ENCODE measurements at places on chromosomes 6 and 20.

GRCh38 chr6:40148882-40149573, 214.8 kb upstream of the MOCS1 start:
- no peak for DNase-seq

- DNase-seq, result no peak
These were observed 17.8 kb downstream of the ACTR5 start for GRCh38 chr20:38766071-38766470.

GRCh38 chr6:43570876-43571441, 4.9 kb downstream of the XPO5 start:
- DNase-seq, result peak; percentile 9

DNA sequence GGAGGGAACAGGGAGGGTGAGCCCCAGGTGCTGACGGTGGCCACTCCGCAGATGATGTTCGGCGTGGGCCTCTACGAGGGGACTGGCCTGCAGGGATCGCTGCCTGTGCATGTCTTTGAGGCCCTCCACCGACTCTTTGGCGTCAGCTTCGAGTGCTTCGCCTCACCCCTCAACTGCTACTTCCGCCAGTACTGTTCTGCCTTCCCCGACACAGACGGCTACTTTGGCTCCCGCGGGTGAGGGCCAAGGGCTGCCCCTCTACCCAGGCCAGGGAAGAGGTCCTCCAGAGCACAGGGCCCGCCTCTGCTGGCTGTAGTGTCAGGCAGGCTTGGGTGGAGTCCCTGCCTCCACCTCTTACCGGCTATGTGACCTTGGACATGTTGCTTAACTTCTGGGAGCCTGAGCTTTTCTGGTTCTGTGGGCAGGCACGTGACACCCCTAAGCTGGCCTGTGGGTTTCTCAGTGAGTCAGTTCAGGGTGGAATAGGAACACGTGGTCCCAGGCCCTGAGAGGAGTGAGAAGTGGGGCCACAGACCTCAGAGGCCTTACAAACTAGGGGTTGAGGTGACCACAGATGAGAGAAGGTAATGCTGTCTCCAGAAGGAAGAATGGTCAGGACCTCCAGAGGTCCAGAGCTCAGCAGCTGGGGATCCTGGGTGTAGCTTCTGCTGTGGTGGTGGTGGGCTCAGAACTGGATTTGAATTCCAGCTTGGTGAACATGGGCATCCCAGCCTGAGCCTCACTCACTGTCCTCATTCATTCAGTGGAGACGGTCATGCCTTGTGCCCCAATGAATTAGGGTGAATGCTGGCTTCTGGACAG, 11.9 kb downstream of the PCIF1 start:
- peak; percentile 71 for DNase-seq

- peak; percentile 21 for DNase-seq
These were observed 86.3 kb downstream of the SOD2 start for GRCh38 chr6:159606786-159607185.

GRCh38 chr6:142284419-142284818, 17.4 kb upstream of the ADGRG6 start:
- no peak for DNase-seq

DNA sequence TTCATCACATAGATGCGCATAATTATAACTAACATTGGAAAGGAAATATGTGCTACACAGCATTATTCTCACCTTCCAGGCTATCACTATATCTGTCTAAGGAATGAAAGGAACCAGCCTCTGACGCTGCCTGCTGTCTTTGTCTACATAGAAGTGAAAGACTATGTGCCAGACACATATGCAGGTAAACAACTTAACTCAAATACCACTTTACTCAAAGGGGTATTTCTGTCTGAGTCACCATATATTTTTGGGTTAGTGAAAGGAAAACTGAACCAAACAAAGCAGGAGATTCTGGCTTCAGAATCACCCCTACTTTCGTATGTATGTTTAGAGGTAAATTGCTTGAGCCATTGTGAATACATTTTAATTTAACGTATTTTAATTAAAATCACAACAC, 328.6 kb upstream of the PLCB4 start:
- no peak for DNase-seq

DNA sequence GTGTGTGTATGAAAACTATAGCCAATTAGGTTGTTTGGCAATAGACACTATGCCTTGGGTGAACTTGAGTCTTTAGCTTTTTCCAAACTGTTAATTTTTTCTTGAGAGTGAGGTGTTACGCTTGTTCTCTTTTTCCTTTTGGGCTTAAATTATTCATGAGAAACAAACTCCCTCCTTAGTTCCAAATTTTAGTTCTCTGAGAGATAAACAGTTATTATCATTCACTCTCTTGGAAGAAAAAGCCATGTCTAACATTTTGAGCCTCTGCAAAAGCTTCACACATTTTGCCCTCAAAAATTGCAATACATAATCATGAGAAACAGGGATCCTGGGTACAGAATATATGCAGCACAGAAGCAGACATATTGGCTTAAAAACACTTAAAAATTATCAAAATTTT, 1353.9 kb upstream of the MAP3K7 start:
- DNase-seq, result no peak

GRCh38 chr20:48846516-48847492, 19.0 kb upstream of the PREX1 start:
- no peak for DNase-seq

- DNase-seq, result no peak
These were observed 63.6 kb downstream of the FAXC start for GRCh38 chr6:99285881-99286280.

GRCh38 chr6:93786474-93787330, 367.3 kb upstream of the EPHA7 start:
- DNase-seq, result no peak

GRCh38 chr20:23125625-23126191, 39.6 kb upstream of the CD93 start:
- DNase-seq, result peak; percentile 80

DNA sequence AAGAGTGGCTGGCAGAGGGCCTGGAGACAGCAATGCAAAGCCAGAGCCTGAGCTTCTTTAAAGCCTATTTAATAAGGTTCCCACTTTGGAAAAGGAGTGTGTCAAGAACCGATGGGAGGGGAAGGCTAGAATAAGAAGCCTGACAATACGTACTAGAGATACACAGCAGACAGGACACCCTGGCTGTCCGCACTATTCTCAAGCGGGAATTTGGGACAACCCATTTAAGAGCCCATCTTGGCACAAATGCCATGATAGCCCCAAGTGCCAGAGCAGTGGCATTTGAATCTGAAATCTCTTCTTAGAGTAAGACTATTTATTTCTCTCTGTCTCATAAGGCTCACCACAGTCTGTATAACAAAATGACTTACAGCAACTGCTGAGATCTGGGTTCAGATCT, 3.1 kb downstream of the GMDS start:
- DNase-seq, result no peak

- DNase-seq, result peak; percentile 57
These were observed 58.4 kb upstream of the ARID1B start for GRCh38 chr6:156718647-156719394.

- DNase-seq, result no peak
These were observed 75.3 kb upstream of the TIAM2 start for GRCh38 chr6:154919806-154920205.

GRCh38 chr20:47949230-47949629, 163.9 kb upstream of the SULF2 start:
- DNase-seq, result no peak

GRCh38 chr20:2692036-2692885, at the start of gene EBF4:
TSS of gene EBF4 (plus strand) at chr20:2692780. CDS start at chr20:2693646, 866 bp downstream.
- no peak for DNase-seq

- DNase-seq, result no peak
These were observed 87.1 kb upstream of the SULF2 start for GRCh38 chr20:47872341-47872740.

DNA sequence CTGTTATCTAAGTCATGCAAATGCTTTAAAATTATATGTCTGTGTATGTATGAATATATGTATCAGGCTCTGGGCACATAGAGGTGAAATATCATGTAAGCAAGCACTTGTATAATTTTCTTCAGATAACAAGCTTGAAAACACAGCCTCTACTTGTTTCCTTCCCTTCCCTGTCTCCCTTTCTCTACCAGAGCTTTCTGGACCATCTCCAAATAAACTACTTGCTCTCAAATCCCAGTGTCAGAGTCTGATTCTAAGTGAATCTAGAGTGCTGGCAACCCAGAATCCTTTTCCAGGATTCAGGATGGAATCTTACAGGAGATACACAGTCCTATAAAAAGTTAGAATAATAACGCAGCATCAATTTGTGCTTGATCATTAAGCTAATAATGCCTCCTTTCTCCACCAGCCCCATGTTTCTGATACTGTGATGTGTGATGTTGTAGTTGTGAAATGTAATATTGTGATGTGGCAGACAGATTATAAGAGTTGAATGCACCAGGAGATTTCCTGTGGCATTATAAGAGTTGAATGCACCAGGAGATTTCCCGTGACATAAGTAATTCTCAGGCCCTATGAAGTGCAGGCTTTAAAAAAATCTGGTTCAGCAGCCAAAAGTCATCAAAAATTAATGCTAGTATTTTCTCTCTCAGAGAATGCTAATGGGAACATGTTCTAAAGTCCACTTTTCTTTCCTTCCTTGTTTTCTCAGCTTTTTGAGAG, 89.6 kb downstream of the PCSK2 start:
- DNase-seq, result no peak

GRCh38 chr20:41329435-41330342, 10.9 kb upstream of the LPIN3 start:
- DNase-seq, result peak; percentile 99

DNA sequence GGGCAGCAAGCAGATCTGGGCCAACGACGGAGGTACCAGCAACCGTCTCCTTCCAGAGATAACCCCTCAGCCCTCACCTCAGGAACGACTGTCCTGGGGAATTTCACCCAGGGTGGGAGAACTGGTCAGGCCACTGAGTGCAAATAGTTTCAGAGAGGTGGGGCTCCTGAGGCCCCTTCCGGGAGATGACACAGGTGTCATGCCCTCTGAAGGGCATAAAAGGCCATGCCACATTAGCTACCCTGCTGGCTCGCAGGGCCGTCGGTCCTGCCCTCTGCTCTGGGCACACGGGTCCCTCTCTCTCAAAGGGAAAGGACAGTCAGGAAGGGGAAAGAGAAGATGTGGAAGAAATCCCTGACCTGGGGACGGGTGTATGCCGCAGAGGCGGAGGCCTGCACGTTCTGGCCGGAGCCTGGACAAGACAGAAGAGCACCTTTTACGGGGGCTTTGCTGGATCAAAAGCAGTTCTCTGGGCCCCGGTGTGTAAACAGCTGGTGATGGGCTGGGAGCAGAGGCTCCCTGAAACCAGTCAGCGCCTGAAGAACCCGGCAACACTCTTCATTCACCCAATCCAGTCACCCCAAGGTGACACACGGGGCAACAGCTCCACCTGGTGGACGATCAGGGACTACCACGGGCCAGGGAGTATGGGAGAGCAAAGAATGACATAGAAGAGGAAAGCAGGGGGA, 6.4 kb upstream of the TAF8 start:
- peak; percentile 70 for DNase-seq

DNA sequence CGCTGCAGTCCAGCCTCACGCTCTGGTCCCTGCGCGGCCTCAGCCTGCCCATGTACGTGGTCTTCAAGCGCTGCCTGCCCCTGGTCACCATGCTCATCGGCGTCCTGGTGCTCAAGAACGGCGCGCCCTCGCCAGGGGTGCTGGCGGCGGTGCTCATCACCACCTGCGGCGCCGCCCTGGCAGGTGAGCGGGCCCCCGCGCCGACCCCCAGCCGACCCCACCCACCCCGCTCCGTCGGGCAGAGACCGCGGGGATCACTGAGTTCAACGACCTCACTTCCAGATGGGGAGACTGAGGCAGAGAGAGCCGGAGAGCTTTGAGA, 545 bp downstream of the SLC35D3 start:
- DNase-seq, result no peak

GRCh38 chr20:6282642-6283041, 159.8 kb upstream of the FERMT1 start:
- no peak for DNase-seq

DNA sequence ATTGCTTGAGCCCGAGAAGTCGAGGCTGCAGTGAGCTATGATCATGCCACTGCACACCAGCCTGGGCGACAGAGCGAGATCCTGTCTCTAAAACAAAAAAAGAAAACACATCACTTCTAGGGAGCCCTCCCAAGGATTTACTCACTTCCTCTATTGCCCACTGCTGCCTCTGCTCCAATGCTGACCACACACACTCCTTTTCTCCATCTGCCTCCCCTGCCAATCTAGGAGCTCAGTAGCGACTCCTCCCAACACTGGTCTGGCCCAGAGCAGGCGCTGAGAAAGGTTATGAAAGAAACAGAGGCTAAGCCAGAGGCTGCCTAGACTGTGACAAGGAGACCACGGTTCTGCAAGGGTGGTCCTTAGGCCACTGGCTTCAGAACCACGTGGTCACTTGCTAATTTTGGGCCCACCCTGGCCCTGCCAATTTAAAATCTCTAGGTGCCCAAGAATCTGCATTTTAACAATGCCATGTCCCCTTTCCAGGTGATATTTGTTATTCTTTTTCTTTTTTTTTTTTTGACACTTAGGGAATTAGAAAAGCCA, 1.3 kb upstream of the E2F1 start:
- DNase-seq, result no peak

- peak; percentile 86 for DNase-seq
These were observed 103.5 kb upstream of the SIRPG start for GRCh38 chr20:1761116-1761515.
